ENCODE measurements at places on chromosomes 11 and 22.

DNA sequence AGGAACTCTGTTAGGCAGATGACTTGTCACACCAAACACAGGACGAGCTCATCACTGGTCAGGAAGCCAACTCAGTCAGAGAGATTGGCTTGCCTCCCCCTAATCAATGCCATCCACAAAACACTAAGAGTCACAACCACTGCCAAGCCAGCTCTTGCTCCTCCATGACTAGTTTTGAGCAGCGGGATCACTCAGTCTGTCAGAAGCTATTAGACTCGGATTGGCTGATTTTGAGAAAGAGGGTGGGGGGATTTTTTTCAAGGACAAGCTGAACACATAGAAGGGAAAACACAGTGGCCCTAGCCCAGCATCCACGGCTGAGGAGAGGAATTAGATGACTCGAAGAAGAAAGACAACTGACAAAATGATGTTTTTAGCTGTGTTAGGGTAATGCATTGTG lies 55.9 kb downstream of the SEZ6L start:
- DNase-seq, result no peak

- no peak for DNase-seq
Measured at GRCh38 chr11:34792814-34793258, 123.3 kb downstream of the APIP start.

DNA sequence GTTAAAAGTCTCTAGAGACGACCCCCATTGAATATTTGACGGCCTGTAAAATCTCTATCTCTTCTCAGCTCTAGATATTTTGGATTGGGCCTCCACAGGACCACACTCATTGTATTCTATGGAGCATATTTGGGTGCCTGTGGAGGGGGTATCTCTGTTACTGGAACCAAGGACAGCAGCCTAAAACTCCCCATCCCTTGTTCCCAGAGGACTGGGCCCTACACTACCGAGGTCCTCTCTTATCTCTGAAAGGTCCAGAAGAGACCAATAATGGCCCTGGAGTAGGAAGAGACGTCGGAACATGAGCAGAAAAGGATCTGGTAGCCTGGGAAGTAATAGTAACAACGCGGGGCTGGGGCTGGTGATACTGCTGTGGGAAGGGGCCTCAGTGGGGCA lies 542 bp downstream of the HPS4 start:
- no peak for DNase-seq

DNA sequence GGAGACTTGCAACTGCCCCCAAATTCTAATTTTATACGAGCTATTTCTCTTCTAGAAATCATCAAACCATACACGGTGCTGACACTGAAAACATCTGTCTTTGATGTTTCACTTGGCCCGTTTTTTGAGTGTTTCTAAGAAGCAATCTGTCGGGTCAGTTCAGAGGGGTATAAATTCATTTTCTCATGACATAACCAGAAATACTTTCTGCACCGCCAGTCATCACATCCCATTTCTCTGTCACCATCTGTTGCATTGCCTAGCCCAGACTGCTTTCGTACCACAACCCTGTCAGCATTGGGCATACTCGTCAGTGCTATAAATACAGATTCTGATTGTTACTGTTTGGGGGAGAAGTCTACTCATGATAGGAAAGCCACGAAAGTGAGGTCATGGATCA lies 63.1 kb upstream of the CCDC90B start:
- DNase-seq, result no peak

DNA sequence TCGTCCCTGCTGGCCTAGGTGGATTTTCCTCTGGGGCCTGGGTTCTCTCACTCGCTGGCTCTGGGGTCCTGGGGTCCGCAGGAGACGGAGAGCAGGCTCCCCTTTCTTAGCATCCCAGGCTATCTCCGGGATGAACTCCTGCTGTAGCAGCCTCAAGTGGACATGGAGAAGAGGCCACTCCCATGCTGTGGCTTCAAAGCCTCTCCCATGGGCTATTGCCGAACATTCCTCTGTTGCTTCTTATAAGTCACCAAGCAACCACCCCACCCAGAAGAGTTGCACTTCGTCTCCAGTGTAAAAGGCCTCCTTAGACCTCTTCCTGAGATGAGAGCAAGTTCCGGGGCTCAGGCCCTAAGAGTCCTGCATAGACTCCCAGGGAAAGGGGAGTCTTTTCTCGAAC lies 124.0 kb upstream of the RCN1 start:
- DNase-seq, result no peak

GRCh38 chr11:108351468-108351867 lies 115.9 kb downstream of the C11orf65 start:
- DNase-seq, result no peak

DNA sequence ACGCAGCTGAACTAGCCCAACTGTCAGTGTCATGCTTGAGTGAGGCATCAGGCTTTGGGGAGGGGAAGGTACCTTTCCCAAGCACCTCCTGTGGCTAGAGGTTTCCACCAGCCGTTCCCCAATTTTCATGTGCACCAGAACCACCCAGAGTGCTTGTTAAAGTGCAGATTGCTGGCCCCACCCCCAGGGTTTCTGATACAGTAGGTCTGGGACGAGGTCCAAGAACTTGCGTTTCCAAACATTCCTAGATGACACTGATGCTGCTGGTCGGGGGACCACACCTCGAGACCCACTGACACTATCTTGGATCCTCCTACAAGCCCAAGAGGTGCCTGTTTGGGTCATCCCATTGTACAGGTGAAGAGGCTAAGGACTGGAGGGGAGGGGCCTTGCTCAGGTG lies 59.8 kb downstream of the PDE2A start:
- no peak for DNase-seq

GRCh38 chr11:11000579-11001283 lies 142.9 kb upstream of the ZBED5 start:
- DNase-seq, result no peak

DNA sequence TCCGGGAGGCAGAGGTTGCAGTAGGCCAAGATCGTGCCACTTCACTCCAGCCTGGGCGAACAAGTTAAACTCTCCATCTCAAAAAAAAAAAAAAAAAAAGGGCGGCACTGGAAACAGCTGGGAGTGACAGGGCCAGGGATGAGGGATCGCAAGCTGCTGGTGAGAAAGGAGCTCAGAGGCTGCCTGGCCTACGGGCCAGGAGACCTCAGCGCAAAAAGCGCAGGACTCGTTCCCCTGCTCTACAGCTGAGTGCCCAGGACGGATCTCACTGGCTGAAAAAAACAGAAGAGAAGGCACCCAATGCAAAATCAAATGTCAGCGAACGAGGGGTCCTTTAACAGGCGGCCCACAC lies 650 bp upstream of the NUP50 start:
- DNase-seq, result no peak

GRCh38 chr11:47105541-47105940 lies 71.1 kb downstream of the ARFGAP2 start:
- DNase-seq, result no peak

- no peak for DNase-seq
Measured at GRCh38 chr11:8812438-8812837, 98.6 kb upstream of the AKIP1 start.

DNA sequence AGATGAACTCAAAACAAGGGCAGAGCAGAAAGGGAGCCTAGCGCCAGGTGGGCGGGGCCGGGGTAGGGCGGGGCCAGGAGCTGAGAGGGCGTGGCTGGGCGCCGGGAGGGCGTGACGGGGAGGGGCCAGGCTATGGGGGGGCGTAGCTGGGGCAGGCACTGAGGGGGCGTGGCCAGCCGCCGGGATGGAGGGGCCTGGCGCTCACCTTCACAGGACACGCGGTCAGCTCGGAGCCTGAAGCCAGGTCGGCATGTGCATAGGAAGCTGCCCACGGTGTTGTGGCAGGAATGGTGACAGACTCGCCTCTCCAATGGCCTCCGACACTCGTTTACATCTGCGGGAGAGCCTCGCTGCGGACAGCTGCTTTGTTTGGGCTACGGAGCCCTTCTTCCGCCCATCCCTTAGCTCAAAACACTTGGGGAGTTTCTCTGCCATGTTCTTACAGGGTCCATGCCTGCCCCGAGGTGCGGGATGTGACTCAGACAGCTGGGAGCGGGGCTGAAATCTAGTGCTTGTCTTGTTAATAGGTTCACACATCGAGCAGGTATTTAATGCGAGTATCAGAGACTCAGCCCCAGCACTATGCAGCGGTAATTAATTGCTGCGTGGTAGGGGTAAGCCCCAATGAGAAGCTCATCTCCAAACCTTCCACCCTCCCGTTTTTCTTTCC lies 13.4 kb downstream of the VWCE start:
- no peak for DNase-seq

GRCh38 chr11:26985943-26986342 lies 8.0 kb upstream of the FIBIN start:
- no peak for DNase-seq

DNA sequence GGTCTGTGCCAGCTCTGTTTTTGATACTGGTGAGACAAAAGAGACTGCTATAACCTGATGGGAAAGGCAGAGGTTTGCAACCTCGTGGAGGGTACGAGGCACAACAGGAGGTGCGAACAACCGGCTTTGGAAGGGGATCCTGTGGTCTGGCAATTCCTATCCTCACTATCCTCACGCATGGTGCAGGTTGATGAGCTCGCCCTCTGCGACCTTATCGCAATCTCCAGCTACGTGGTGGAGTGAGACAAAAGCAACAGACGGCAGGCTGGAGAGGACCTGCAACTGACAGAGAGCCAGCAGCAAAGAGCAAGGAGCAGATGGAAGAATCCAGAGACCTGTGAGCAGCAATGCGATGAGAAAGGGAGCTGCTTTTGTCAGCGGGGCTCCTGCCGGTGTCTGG lies 47.3 kb upstream of the TSKU start:
- no peak for DNase-seq

DNA sequence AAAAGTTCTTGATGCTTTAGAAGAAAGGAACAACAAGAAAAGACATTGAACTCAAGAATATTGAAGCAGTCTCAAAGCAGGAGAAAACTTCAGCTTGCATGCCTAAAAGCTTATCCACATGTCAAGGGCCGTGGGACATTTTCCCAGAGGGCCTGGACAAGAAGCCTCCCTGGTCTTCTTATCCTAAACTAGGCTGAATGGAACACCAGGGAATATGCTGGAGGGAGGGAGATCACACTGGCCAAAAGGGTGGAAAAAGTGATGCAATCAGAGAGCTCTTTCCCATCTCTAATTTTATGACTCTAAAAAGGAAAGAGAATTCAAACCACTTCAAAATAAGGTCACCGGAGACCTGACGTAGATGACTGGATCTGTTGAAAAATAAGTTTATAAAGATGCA lies 107.2 kb downstream of the MPPED2 start:
- no peak for DNase-seq

DNA sequence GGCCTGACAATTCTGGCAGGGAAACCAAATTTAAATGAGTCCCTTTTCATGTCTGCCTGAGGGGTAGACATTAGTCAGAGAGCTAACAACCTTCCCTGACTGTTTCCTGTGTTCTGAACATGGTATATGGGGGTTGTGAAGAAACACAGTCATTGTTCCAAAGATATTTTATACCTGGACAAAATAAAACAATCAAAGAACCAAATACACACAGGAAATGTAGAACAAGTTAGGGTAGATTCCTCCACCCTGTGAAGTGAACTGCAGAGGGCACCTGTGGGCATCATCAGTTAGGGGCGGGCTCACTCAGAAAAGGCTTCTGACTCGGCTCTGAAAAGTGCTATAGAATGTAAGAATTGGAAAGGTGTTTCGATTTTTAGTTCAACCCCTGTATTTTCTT lies 231.9 kb upstream of the CADM1 start:
- no peak for DNase-seq

DNA sequence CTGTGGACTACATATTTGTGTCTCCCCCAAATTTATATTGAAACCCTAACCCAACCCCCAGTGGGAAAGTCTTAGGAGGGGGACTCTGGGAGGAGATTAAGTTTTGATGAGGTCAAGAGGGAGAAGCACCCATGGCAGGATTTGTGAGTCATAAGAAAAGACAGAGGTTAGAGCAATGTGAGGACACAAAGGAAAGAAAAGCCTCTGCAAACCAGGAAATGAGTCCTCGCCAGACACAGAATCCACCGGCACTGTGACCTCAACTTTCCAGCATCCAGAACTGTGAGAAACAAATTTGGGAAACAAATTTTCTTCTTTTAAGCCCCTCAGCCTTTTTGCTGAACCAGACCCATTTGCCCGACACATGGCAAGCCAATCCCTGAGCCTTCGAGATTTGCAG lies 397.0 kb downstream of the NTM start:
- DNase-seq, result no peak

DNA sequence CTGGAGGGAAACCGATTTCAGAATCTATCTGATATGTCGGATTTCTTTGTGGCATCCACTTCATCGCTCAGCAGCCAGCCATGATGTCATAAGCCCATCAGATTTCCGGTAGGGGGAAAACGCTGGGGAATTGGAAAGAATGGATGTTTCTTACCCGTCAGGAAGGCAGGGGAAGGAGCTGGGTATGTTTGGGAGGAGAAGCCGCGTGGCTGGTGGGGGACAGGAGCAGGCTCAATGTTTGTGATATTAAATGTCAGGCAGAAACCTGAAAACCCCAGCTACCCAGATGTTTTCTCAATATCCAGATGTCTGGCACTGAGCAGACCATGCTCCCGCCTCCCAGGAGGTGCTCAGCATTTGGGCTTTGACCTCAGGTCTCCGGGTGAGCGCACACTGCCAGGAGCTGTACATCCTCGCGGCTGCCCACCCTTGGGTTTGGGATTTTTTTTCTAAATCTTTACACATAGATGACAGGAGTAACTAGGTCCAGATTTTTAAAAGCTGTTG lies 67.5 kb downstream of the NFAM1 start:
- DNase-seq, result no peak

GRCh38 chr11:85076535-85077330 lies 550.4 kb downstream of the DLG2 start:
- DNase-seq, result no peak

- DNase-seq, result no peak
Measured at GRCh38 chr22:45828841-45829240, 148.1 kb downstream of the WNT7B start.

DNA sequence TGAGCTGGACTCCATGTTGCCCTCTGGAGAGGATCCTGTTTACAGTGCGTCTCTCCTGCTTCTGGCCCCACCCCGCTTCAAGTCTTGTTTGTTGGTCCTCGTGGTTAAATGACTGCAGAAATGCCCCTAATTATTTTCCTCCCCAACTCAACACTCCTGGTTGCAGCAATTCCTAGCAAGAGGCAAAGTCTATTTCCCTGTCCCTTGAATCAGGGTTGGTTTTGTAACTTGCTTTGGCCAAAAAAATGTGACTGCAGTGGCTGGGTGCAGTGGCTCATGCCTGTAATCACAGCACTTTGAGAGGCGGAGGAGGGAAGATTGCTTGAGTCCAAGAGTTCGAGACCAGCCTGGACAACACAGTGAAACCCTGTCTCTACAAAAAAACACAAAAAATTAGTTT lies 41.0 kb upstream of the FGF3 start:
- no peak for DNase-seq

DNA sequence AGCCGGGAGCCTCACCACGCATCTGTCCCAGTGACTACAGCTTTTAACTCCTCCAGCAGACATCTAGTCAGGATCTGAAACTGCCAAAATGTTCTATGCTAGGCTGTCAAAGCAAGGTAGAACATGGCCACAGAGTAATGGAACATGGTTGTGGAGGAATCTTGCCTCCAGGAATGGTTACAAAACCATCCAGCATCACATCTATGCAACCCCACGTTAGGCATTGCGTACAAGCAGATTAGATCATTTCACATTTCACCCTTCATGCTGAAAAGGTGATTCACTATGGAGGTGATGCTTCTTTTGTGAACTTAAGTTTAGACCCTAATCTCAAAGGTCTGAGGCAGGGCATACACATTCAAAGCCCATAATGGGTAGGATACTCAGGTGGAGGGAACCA lies 103.0 kb downstream of the PARVA start:
- no peak for DNase-seq

- DNase-seq, result no peak
Measured at GRCh38 chr11:108393046-108393445, 74.3 kb downstream of the C11orf65 start.
